ENCODE measurements at places on chromosomes 6 and 20.

DNA sequence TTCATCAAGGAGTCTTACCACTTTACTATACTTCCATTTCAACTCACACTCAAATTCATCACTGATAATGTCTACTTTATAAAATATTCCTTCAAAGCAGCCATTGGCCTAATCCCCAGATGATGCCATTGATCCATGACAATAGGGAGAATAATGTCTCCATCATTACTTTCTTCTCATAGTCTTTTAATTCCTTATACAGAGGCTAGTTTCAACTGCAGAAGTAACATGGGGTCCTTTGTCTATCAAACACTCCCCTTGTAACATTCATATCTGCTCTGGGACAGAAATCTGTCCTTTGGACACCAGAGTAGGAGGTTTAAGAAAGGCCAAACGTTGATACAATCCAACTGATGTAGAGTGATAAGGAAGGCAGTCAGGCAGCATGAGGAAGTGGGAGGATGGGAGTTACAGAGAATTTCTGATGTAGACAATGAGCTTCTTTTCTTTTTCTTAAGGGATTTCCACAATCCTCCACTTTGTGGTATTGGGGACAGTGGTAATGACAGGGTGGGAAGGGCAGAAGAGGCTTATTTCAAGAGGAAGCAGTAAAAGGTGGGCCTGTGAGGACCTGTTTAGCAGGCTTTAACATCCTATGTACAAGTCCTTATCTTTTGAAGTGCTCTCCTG is 18.9 kb upstream of the HLA-DOA start:
- DNase-seq: no peak

DNA sequence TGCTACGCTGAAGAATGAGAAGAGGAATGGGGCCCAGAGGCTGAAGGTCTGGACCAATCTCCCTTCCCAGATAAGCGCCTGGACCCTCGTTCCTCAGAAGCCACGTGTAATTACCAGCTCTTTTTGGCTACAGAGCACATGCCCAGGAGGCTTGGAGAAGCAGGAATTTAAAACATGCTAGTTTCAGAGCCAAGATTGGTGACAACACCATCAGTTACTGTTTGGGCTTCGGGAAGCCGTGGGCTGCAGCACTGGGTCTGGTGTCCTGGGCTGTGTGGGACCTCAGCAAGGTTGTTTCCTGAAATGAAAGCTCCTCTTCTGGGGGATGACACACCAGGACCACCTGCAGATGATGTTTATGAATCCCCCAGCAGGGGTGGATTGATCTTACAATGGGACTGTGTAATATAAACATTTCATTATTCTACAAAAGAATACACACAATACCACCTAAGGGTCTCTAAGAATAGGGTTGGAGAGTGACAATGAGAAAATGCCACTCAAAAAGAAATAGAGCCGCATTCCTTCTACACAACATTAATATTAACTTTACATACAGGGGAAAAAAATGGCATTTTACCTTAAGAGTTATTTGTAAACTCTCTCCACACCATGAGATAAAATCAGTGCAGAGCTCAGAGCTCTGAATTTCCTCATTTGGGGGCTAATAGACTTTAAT is 207.8 kb upstream of the FOXQ1 start:
- no peak for DNase-seq

GRCh38 chr20:49237531-49237930 is 18.3 kb downstream of the DDX27 start:
- no peak for DNase-seq

- peak; percentile 98 for DNase-seq
These were observed at the start of gene PAQR8 for GRCh38 chr6:52361945-52362442. Gene PAQR8, plus strand, starts transcription at chr6:52362151. Its CDS starts 41,063 bp downstream, at chr6:52403214.

DNA sequence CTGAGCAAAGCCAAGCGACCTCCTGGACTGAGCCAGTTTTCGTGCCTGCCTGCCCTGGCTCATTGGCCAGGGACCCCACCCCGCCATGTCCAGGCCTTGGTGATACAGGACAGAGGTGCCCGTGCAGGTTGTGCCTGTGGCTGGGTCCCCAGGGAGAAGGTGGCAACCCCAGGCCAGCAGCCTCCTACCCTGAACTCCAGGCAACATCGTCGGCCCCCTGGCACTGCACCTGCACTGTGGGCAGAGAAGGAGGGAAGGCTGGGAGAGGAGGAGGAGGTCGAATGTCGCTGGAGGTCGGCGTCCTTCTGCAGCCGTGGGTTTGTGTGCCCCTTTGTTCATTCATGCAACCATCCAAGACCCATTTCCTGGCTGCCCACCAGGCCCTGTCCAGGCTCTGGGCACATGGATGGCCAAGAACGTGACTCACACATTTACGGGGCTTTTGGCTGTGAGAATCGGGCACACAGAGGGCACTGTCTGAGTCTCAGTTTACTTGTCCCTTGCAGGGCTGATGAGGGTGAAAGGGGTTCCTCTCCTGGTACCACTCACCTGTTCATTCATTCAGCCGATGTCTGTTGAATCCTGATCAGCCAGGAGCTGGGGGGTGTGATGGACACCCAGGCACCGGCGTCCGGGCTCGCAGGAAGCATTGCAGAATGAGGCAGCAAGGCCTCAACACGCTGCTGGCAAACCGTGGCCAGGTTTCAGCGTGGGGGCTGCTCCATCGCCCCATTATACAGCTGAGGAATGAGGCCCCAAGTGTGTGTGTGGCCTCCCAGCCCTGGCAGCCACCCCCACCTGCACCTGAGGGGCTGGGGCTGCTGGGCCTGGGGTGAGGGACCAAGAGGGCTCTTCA is 2.3 kb upstream of the RBBP8NL start:
- DNase-seq: no peak

- no peak for DNase-seq
These were observed 91.1 kb upstream of the THBS2 start for GRCh38 chr6:169344750-169345065.

DNA sequence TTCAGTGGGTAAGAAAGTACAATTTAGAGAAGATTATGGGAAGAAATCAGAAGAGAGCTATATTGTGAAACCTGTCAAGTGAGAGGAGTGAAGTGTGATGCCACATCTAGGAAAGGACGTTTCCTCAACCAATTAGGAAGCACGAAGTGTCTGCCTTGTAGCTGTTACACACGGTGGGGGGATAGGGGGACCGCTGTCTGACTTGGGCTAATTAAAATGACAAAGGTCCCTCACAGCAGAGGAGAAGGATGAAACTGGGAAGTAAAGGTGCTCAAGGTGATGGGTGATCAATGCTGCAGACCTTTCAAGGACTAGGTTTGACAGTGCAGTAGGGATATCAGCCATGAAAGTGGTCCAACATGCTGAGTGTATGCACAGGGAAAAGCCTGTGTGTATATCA is 181.1 kb upstream of the PRSS16 start:
- no peak for DNase-seq

GRCh38 chr6:17691925-17692538 is 14.7 kb downstream of the NUP153 start:
- no peak for DNase-seq

DNA sequence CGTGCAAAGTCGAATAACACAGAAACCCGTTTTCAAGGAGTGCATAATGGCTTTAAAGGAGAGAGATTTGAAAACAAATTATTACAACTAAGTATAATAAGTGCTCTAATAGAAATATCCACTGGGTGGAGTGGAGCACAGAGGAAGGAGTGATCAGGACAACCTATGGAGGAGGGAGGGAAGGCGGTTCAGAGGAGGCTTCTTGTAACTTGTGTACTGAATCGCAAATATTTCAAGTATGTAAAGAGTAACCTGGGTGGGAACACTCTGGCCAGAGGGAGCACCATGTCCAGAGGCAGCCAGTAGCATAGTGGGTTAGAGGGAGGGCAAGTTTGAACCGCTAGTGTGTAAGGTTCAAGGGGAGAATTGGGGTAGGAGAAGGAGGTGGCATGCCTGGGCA is 21.6 kb upstream of the TNFAIP3 start:
- no peak for DNase-seq

GRCh38 chr20:48703511-48704219 is 124.1 kb downstream of the PREX1 start:
- DNase-seq: no peak

- no peak for DNase-seq
These were observed 159.0 kb upstream of the RIPOR2 start for GRCh38 chr6:25094726-25095125.

GRCh38 chr6:13397359-13398068 is 69.2 kb upstream of the TBC1D7 start:
- peak; percentile 48 for DNase-seq

DNA sequence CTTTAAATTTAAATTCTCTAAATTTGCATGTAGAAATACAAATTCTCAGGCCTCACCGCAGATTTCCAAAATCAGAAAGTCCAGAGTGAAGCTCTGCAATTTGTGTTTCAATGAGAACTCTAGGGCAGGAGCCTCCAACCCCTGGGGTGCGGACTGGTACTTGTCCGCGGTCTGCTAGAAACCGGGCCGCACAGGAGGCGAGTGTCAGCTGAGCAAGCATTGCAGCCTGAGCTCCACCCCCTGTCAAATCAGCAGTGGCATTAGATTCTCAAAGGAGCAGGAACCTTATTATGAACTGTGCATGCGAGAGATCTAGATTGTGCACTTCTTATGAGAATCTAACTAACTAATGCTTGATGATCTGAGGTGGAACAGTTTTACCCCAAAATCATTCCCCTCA is 203.0 kb upstream of the PCSK2 start:
- peak; percentile 55 for DNase-seq

- DNase-seq: no peak
These were observed 3.1 kb upstream of the ATXN1 start for GRCh38 chr6:16764188-16764950.

DNA sequence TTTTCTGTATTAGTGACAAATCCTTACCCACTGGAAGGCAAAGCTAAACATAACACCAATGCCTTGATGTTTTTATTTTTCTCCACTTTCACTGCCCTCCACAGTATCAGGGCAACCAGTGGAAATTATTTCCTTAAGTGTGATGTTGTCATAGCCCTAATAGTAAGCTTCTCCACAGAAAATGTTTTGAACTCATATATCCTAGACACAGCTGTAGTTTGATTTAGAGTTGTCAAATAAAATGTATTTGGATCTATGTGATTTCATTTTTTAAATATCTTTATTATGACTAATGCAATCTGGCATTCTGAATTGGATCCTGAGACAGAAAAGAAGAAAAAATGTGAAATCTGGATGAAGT is 70.9 kb upstream of the UFL1 start:
- no peak for DNase-seq

DNA sequence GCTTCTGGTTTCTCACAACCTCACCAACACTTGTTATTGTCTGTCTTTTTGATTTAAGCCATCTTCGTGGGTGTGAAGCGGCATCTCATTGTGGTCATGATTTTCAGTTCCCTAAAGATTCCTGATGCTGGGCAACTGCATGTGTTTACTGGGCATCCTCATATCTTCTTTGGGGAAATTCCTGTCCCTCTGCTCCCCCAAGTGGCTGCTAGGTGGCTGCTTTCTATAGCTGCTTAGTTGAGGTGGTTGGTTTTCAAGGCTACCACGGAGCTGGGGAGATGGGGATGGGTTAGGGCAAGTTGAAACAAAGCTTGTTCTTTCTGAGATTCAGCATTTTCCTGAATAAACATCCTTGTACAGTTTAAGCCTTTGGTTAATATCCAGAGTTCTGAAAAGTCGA is 403.9 kb upstream of the SULF2 start:
- peak; percentile 58 for DNase-seq

DNA sequence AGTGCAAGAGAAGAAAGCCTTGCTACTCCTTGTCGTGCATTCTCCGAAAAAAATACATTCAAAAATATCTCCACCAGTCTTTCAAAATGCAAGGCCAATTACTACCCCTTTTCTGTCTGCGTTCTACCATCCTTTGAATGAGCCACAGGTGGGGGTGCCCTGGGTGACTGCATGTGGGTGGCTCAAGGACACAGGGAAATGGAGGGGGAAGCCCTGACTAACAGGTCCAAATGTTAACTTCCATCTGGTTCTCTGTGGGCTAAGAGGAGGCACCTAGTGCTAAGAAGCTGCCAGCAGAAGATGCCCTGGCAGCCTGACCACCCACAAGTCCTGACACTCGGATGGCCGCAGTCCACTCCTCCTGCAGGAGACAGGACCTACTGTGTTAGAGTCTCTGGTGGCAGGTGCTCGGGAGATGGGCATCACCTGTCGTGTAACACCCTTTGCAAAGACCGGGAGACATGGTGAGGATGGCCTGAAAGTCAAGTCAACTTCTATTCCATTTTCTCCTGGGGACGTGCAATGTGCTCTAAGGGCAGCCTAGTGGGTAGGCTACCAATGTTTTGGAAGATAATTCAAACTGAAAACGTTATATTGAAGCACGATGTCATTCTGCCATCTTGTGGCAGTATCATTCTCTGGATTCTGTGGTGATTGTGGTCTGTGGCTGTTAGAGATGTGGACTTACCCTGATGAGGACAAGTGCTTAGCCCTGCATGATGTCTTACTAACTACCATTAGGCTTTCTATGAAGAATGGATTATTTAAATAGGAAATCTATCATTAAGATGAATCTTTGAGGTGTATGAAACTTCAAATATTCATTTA is 27.4 kb upstream of the IGF2R start:
- DNase-seq: no peak

DNA sequence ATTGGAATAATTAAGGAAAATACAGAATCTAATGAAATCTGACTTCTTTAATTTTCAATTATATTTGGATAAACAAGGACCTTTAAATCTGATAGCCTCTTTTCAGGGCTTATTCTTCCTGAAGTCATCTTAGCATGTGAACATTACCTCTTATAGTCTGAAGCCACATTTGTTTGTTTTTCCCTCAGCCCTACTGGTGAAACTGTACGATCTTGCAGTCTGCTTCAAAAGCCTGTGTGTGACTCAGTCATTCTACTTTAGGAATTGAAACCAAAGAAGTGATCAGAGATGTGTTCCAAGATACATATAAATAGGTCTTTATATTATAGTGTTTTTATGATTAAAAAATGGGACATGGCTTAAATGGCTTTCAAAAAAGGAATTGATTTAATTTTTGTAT is 67.5 kb downstream of the MACROD2 start:
- DNase-seq: no peak

GRCh38 chr6:144931172-144932035 is 646.3 kb downstream of the UTRN start:
- DNase-seq: peak; percentile 27

DNA sequence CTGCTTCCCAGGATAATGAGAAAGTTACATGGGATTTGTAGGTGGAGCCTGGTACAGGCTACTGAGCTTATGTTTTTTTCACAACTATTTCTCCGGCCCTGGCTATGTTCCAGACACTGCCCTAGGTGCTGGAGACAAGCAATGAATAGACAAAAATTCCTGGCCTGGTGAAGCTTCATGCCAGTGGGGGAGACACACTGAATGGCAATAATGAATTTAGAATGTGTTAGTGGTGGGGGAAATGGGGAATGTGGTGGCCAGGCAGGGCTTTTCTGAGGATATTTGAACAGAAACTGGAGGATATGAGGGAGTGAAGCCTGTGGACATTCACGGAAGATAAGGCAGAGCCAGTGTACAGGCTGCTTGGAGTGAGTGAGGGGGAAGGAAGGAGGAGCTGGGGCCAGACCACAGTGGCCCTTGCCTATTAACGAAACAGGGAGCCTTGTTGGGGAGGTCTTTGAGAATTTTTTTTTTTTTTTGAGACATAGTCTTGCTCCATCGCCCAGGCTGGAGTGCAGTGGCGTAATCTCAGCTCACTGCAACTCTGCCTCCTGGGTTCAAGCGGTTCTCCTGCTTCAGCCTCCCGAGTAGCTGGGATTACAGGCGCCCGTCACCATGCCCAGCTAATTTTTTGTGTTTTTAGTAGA is 6.6 kb downstream of the FOXS1 start:
- DNase-seq: peak; percentile 63
